ENCODE measurements at places on chromosomes 12 and 14.

DNA sequence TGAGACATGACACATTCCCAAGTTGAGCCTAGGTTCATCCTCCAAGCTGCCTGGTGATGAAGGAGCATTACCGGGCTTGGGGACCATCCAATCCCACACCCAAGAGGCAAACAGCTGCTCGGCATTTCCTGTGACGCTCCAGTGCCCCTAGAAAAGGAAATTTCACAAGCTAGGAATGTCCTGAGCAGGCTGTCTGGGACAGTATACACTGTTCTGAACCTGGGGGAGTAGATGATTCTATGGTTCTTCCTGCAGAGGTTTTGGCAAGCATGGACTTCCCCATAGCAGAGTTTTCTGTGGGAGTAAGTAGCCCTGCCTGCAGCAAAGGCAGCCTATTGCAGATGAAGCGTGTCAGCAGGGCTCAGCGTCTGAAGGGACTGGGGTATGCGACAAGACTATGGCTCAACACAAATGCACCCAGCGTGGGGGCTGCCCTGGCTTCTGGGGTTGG is 47.4 kb upstream of the SRSF5 start:
- peak; percentile 64 for DNase-seq

DNA sequence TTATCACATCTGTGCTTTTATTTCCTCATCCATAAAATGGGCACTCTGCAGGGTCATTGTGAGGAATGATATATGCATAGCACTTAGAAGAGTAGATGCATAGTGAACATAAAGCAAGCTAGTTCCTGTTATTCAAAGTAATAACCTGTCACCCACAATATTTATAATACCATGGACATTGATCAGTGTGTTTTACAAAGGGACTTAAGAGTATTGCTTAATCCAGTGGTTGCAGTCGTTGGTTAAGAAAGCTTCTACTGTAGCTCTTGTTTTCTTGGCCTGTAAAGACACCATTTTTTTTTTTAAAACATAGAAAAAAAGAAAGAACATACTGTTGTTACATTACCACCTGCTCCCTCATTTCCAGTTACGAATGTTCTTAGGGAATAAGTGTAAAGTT is 13.1 kb downstream of the METAP2 start:
- no peak for DNase-seq

DNA sequence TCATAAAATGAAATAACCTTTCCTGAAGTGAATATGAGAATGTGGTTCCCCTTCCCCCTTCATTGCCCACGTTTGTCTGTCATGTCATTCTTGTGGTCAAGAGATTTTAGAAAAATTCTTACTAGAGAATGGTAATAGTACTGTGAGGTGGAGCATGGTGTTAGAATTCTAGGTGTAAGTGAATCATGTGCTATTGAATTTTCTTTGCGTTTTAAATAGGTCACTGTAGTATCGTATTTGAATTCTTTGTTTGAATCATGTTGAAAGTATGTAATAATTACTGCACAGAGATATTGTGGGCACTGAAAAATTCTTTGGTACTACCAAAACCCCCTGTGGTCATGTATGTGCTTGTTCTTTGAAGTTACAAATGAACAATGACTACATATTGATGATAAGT is 49.9 kb downstream of the FUT8 start:
- no peak for DNase-seq

GRCh38 chr12:27869567-27869966 is 89.5 kb upstream of the MANSC4 start:
- peak; percentile 38 for DNase-seq

GRCh38 chr12:52552681-52553195 is at the start of gene KRT71:
TSS of gene KRT71 (minus strand) at chr12:52553145. CDS start at chr12:52553077, 68 bp downstream.
- DNase-seq: no peak

- DNase-seq: no peak
These were observed 81.5 kb downstream of the SCARB1 start for GRCh38 chr12:124782132-124782531.

GRCh38 chr14:48251290-48251689 is 575.9 kb upstream of the MDGA2 start:
- no peak for DNase-seq

GRCh38 chr12:6828781-6829535 is 751 bp downstream of the P3H3 start:
- peak; percentile 75 for DNase-seq

- no peak for DNase-seq
These were observed 4.4 kb downstream of the IPO8 start for GRCh38 chr12:30691122-30691879.

- no peak for DNase-seq
These were observed 38.9 kb downstream of the C14orf132 start for GRCh38 chr14:96077983-96078624.

DNA sequence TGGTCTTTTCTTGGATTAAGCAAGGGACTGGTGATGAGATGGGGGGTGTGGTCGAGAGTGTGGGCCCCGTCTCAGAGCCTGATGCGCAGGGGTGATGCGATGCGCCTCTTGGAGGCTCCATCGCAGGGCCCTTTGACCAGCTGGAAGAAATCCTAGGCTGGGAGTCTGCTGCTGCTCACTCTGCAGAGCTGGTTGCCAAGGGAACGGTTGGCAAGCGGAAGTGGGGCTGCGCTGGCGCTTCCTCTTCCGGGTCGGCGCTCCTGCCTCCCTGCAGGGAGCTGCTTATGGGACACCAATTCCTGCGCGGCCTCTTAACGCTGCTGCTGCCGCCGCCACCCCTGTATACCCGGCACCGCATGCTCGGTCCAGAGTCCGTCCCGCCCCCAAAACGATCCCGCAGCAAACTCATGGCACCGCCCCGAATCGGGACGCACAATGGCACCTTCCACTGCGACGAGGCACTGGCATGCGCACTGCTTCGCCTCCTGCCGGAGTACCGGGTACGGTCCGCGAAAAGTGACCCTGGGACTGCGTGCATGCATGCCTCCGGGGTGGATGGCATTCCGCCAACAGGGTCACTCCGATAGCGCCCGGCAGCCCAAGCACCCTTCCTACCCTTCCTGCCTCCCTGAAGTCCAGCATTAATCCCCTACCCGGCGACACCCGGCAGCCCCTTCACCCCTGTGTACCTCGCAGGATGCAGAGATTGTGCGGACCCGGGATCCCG is at the start of gene MYG1:
TSS of gene MYG1 (plus strand) at position 242 of the 727 bp plus-strand sequence. CDS start at position 285, 43 bp downstream.
- DNase-seq: peak; percentile 92

GRCh38 chr14:72401632-72402376 is 469.6 kb downstream of the RGS6 start:
- DNase-seq: no peak

GRCh38 chr14:88983755-88984154 is 159.3 kb downstream of the TTC8 start:
- DNase-seq: no peak

- DNase-seq: no peak
These were observed 7.4 kb upstream of the SLC25A29 start for GRCh38 chr14:100313464-100314230.

GRCh38 chr12:42510823-42511222 is 78.7 kb downstream of the PRICKLE1 start:
- no peak for DNase-seq

DNA sequence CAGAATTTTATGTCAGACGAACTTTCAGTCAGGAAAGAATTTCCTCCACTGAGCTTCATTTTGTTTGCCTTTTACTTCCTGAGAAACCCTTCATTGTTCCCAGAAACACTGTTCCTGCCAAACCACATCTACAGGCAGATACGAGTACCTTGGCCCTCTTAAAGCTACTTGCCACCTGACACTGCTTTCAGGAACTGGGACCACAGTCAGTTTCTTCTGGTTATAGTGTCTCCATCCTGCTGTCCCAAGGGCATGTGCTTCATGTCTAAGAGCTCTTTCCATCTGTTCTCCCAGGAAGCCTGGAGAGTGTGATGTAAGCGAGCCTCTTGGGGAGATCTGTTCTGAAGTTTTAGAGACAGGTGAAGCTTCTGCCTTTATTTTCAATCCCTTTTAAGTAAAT is 161.7 kb upstream of the PLEKHA5 start:
- DNase-seq: no peak

DNA sequence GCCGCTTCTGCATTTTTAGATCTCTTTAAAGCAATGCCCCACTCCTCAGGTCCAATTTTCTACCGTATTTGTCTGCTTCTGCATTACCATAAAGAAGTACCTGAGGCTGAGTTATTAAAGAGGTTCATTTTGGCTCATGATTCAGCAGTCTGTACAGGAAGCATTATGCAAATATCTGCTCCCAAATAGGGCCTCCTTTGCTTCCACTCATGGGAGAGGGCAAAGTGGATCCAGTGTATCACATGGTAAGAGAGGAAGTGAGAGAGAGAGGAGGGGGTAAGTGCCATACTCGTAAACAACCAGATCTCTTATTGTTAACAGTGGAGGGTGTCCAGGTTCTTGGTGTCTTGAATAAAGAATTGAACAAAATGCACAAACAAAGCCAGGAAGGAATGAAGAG is 316.1 kb upstream of the SEL1L start:
- DNase-seq: no peak

DNA sequence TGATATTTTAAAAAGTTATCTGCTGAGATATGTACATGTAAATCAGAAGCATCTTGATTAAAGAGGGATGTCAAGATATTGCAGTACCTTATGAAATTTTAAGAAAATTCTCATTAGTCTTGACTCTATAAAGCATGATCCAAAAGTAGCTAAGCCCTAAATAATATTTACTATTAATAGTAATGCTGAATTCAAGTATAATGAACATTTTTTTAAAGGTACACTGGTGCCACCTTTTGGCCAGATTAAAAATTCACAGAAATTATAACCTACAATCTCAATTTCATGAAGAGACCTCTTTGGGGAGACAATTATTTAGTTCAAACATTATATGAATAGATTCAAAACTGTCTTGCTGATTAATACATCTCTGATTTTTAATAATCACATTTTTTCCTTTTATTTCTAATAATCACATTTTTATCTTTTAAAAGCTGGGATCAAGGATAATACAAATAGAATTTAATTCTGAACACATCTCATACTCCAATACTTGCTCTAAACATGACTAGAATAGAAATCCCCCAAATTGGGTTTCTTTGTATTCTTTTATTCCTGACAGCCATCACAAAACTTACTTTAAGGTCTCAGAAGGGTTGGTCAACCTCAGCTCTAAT is 13.4 kb downstream of the AKAP5 start:
- no peak for DNase-seq

GRCh38 chr12:107635139-107635538 is 50.5 kb upstream of the PWP1 start:
- DNase-seq: peak; percentile 29

DNA sequence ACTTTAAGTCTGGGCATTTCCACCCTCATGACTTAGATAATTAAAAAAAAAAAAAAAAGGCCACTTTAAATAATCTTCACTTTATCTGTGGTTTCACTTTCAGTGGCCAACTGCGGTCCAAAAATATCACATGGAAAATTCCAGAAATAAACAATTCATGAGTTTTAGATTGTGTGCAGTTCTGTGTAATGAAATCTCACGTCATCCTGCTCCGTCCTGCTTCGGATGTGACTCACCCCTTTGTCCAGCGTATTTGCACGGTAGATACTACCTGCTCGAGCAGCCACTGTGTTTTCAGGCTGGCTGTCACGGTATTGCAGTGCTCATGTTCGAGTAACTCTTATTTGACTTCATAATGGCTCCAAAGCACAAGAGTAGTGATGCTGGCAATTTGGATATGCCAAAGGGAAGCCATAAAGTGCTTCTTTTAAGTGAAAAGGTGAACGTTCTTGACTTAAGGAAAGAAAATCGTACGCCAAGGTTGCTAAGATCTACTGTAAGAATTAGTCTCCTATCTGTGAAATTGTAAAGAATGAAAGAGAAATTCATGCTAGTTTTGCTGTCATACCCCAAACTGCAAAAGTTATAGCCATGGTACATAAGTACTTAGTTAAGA is 2.4 kb downstream of the E2F7 start:
- DNase-seq: no peak

GRCh38 chr12:30417697-30418231 is 277.9 kb downstream of the IPO8 start:
- no peak for DNase-seq

DNA sequence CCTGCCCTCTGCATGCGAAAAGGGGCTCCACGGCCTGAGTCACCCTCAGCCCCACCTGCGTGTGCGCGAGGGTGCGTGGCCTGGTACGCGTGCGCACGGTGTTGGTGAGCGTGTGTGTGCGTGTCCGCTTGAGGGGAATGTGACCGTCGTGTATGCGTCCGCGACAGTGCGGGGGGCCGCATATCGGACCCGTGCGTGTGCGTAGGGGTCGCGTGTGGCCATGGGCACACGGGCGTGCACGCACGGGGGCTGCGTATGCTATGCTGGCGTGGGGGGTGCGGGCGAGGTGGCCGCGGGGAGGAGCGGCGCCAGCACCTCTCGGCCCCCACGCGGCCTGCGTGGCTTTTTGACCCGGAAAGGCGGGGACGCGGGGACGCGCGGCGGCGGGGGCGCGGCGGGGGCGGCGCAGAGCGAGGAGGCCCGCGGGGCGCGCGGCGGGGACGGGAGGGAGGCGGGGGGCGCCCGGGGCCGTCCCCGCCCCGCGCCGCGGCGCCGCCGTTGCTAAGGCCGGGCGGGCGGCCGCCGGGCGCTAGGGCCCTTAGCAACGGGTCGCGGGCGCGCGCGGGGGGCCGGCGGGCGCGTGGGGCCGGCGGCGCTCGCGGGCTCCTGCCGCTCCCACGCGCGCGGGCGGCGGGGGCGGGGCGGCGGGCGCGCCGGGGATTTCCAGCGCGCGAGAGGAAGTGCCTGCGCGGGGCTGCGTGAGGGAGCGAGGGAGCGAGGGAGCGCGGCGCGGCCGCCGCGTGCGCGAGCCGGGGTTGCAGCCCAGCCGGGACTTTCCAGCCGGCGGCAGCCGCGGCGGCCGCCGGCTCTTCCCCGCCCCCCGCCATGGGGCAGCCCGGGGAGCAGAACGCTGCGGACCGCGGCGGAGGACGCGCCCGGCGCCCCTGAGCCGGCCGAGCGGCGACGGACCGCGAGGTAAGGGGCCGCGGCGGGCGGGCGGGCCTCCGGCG is at the start of gene TRAF3:
TSS of gene TRAF3 (plus strand) at position 689 of the 950 bp plus-strand sequence. CDS start 92,753 bp downstream, outside the sequence.
- DNase-seq: peak; percentile 80

- DNase-seq: no peak
These were observed 72.2 kb downstream of the FBXW8 start for GRCh38 chr12:116982791-116983411.

DNA sequence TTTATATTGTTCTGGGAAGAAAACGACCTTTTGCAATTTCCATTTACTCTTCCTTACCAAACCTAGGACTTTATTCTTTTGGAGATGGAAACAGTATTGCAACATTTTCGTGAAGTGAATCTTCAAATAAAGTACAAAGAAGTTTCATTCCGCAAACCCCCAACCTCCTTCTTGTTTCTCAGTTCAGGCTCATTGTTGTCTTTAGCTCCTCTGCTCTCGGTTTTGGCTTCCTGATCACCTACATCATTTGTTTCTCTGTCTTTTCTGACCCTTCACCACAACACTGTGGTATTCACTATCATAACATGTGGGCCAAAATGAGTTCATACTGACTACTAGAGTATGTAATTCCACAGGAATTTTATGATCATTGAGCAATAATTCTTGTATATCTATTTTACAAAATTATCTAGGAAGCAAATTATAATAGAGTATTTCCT is 266.8 kb downstream of the ADAMTS20 start:
- peak; percentile 28 for DNase-seq

All from right hindlimb (tissue), 1 donor.